ENCODE measurements at places on chromosomes 1 and 21. TPM values are rescaled to one million over a fixed set of nuclear protein-coding genes. Genes with fewer than 3 reads are reported as not detected.

The ZNF695 gene
- 8.8 TPM for total RNA-seq

The BARHL2 gene
- not detected for total RNA-seq

The CDKN2C gene
- total RNA-seq: 108 TPM

The ZNF684 gene
- 9.7 TPM for total RNA-seq

The ASCL5 gene
- not detected for total RNA-seq

The KCNA3 gene
- total RNA-seq: under 0.01 TPM

- DNase-seq: peak; percentile 61
Measured at GRCh38 chr1:150876119-150876454, 312 bp downstream of the ARNT start.

DNA sequence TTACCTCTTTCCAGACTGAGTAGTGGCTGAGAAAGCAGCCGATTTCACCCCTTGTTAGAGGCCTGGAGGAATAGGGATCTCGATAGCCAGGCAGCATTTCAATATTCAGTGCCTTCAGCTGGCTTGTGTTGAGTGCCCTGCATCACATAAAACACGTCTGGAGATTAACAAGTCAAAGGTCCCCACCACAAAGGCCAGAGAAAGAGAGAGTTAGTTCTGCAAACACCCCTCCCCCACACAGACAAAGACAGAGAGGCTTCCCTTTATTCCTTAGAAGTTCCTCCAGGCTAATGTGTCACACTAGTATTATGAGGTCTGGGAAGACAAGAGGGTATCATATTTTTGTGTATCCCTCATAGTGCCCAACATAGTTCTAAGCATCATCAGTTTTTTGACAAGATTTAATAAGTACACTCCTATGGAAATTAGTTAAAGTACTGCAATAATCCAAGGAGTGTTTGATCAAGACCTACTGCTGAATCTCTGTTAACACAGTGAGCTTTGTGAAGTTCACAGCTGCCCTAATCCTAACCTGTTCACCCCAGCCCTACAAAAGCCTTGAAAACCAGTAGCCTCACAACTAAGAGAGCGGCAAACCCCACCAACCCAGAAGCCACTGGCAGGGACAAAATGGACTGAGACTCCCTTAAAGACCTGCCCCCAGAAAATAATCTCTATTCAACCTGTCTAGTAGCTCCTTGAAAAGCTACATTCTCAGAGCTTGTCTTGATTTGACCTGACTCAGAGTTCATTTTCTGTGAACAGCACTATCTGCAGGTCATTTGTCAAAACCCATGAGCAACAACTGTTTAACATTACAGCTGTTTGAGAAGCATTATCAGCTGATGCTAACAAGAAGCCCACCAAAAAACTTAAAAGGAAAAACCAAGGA lies 91.9 kb downstream of the COLGALT2 start:
- peak; percentile 46 for DNase-seq

DNA sequence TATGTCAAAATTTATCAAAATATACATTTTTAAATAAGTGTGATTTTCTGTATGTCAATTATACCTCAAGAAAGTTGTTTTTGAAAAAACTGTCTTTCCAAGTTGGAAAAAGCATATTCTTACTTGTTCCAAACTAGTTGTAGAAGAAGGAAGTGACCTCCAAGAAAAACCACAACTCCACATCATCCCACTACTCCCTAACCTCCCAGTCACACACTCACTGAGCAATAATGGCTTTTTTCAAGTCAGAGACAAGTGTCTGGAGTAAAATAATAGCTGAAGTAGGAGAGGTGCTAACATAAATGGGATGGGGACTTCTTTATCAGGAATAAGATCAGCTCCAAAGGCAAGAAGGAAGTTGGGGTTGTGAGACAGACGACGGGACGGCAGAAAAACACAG lies 13.4 kb downstream of the EPRS1 start:
- no peak for DNase-seq

GRCh38 chr1:172357753-172358385 lies 62.6 kb upstream of the C1orf105 start:
- DNase-seq: peak; percentile 10

- no peak for DNase-seq
Measured at GRCh38 chr1:44025816-44026215, 5.4 kb downstream of the SLC6A9 start.

- DNase-seq: no peak
Measured at GRCh38 chr1:109389638-109390341, 7.9 kb downstream of the SORT1 start.

GRCh38 chr1:17923666-17924065 lies 168.5 kb downstream of the ACTL8 start:
- DNase-seq: no peak

DNA sequence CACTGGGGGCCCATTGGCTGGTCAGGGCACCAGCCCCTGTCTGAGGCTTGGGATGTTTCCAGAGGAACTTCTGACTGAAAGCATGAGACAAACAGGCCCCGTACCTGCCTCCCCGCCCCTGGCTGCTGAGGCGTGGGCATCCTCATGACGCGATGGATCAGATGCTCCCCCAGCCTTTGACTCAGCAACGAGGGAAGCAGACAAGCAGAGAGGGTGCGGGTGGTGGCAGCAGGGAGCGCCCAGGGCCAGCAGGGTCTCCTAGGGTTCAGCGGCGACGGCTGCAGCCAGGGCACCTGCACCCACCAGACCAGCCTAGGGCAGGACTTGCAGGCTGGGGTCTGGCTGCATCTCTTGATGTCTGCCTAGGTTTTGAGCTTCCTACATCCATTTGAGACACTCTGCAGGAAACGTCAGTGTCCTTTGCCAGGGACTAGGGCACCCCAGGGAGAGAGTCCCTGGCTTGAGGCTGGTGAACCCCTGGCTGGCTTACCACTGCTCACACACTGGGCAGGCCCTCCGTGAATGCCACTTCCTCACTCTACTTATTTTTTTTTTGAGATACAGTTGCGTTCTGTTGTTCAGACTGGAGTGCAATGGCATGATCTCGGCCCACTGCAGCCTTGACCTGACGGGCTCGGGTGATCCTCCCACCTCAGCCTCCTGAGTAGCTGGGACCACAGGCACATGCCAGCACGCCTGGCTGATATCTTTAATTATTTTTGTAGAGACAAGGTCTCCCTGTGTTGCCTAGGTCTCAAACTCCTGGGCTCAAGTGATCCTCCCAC lies 63.3 kb downstream of the DHRS3 start:
- DNase-seq: no peak

- DNase-seq: no peak
Measured at GRCh38 chr21:45505416-45506021, 36.7 kb downstream of the SLC19A1 start.

DNA sequence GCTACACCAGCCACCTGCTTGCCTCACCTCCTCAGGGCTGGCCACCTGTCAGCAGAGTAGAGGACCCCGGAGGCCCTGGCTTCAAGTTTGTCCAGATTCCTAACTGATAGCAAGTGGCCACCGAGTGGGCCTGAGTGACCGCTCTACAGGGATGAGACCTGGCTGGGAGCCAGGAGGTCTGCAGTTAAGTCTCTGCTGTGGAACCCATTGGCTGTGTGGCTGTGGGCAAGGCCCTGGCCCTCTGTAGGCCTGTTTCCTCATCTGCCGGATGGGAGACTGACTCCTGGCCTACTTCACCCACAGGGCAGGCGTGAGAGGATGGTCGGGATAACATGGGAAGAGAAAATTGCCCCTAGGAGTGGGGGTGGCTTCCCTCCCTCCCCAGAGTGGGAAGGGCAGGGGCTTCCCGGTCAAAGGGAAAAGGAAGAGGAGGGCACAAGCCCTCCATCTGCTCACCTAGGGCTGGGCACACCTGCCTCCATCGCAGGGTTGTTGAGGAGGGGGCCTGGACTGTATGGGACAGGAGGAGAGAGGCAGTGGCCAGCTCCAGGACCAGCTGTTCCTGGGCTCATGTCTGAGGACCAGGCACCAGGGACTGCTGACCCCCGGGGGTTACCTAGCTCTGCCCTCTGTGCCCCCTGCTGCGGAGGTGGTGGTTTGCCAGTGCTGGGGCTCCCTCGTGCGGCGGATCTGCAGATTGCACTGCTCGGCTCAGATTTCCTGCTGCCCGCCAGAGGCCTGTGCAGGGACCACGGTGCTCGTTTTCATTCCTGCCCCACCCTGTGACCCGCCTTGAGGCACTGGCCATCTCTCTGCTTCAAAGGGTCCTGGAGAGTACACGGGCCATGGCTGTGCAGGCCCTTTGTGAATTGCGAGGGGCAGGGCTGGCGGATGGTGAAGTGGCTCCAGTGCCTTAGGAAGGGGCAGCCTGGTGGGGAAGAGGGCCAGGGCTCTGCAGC lies 9.1 kb upstream of the MTFR1L start:
- peak; percentile 49 for DNase-seq

DNA sequence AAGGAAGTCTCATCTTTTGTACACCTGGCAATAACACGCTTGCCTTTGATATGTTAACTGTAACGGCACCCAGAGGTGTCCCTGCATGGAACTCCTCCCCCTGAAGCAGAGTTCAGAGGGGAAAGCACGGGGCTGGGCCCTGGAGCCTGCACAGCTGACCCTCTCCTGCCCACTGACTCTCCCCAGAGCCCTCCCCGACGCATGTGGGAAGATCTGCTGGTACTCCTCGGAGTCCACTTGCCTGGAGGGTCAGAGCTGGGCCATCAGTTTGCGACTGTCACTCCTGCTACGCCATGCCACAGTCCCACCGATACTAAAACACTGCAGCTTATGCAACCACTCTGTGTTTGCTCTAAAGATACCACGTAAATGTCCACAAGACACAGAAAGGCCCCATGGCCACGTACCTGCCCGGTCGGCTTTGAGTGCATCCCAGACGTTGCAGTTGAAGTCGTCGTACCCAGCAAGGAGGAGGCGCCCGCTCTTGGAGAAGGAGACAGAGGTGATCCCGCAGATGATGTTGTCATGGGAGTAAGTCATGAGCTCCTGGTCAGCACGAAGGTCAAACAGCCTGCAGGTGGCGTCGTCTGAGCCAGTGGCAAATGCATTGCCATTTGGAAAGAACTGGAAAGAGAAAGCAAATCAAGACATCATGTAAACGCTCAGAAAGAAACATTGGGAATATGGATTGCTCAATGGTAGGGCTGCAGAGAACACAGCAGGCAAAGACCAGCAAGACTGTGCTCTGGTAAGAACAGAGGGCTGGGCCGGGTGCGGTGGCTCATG lies 10.6 kb upstream of the NADK start:
- no peak for DNase-seq

DNA sequence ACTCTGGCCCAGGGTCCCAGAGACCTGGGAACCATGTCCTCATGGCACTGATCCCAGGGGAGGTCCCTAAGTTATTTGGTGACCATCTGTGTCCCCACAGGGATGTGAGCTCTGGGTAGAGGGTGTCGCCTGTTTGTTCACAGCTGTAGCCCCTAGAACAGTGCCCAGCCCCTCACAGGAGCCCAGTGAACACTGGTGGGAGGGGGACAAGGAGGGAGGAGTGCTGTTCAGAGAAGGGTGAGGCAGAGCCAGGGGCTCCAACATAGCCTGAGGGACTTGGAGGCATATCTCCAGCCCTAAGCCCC lies 450.4 kb downstream of the MATN1 start:
- no peak for DNase-seq

DNA sequence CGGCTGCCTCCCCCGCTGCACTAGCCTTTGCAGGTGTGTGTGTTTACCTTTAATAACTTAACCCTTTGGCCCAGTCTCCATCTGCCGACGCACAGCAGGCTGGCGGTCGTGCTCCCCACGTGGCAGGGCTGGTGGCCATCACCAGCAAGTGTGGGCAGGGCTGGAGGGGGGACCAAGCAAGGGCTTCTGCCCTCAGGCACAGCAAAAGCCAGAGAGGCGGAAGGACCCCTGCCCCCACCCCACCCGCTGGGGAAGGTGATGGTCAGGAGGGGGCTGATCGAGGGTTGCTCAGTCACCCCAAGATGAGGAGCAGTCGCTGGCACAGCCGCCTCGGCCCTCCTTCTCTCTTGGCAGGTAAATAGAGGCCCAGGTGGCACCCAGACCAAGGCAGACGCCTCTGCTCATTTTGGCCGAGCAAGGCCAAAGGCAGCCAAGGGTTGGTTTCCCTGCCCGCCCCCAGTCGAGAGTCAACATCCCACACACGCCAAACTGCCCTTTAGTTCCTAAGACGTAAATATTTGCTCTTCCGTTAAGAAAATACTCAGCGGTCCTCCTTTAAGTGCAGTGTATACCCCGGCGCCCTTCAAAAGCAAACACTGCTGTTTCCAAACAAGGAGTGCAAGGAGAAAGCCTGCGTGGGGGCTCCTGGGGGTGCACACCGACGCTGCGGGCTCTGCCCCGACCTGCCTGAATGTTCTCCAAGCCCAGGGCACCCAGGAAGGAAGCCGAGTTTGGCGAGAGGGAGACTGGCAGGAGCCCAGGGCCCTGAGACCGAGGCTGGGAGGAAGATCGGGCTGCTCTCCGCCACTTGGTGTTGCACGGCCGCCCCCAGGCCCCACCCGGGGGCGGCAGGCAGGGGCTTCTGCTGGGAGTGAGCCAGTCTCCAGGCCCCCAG lies 82.7 kb downstream of the SIK1 start:
- DNase-seq: no peak

- no peak for DNase-seq
Measured at GRCh38 chr1:5988596-5989285, 3.5 kb downstream of the NPHP4 start.

DNA sequence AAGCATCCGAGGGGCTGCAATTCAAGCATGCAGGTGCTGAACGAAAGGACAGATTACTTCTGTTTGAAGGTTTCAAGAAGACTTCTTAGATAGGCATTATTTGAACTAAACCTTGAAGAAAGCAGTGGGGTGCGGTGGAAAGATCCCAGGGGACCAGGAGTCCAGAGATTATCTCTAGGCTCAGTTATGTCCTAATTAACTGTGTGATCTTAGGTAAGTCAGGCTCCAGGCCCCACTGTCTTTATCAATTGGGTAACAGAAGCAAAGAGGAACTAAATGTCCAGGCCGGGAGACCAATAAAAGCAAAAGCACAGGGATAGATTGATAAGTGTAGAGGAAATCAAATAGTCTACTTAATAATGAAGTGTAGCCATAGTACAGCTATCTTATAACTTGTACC lies 72.9 kb upstream of the CDC42BPA start:
- DNase-seq: no peak

DNA sequence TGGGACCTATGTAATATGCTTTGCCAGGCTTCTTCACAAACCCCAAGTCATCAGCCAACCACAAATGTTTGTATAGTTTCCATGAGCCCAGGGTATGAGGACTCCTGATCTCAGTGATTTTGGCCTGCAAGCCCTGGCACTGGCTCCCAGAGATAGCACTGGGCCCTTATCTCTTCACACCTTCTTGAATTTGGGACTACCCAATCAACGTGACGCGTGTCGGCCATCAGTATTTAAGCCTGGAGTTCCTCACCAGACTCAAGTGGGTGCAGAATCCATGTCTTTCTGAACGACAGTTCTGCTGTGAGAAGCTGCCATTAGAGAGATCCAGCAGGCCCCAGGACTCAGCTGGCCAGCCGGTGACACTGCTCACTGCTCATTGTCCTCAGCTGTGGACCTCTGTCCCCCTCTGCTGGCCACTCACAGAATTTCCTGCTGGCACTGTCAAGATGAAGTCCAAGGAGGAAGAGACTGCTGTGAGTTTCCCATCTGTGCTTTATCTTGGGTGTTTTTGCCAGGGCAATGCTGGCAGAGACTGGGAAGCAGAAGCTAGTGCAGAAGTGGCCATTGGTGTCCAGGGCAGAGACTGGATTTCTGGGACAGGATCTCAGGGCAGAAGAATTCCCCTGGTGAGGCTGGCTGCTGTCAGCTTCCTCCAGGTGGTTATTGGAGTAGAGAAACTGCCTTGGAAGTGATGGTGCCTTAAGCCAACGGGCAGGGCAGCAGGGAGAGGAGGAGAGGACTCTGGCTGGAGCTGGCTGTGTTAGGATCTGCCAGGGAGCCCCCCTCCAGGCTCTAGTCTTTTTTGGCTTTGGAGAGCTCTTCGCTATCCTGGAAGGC lies 28.4 kb downstream of the TMCC2 start:
- peak; percentile 75 for DNase-seq

GRCh38 chr1:29297450-29297849 lies 61.1 kb downstream of the PTPRU start:
- DNase-seq: no peak

GRCh38 chr1:162666006-162666645 lies 33.9 kb downstream of the DDR2 start:
- peak; percentile 33 for DNase-seq
